Progenitor cell of endocrine pancreas (in vitro differentiated cells): ENCODE measurements at places on chromosomes 4 and X. TPM values are rescaled to one million over a fixed set of nuclear protein-coding genes. Genes with fewer than 3 reads are reported as not detected.

The TACR3 gene
- 0.29 and 0.46 TPM in 2 replicates for total RNA-seq

The ARMCX5 gene
- total RNA-seq: 13.2 and 13.3 TPM in 2 replicates

The QDPR gene
- 52.0 and 53.0 TPM in 2 replicates for total RNA-seq

The SSX2B gene
- not detected in 2 replicates for total RNA-seq

The SCD5 gene
- total RNA-seq: 14.6 and 15.7 TPM in 2 replicates

The TLR1 gene
- total RNA-seq: 3.0 and 3.1 TPM in 2 replicates

The AFP gene
- total RNA-seq: 166 and 254 TPM in 2 replicates

The CORIN gene
- 0.84 and 1.5 TPM in 2 replicates for total RNA-seq

The ZMAT1 gene
- 11.6 and 12.7 TPM in 2 replicates for total RNA-seq

The AMBN gene
- total RNA-seq: not detected in 2 replicates
